ENCODE measurements at places on chromosomes 7 and 10.

DNA sequence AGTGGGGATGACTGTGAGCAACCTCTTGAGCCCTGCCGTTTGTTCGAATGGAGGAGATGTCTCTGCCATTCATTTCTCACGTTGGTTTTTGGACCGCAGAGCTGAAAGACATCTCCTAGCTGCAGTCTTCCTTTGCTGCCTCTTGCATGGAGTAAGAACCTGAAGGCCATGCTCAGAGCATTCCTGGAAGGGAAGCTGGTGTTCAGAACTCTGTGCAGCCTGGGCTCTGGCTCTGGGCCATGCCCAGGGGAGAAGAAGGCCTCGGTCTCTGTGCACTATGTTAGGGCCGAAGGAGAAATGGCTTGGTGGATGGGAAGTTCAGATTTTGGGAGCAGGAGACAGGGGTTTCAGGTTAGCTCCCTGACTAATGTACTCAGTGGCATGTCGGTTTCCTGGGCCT lies 22.9 kb downstream of the SFTPD start:
- no peak for DNase-seq

DNA sequence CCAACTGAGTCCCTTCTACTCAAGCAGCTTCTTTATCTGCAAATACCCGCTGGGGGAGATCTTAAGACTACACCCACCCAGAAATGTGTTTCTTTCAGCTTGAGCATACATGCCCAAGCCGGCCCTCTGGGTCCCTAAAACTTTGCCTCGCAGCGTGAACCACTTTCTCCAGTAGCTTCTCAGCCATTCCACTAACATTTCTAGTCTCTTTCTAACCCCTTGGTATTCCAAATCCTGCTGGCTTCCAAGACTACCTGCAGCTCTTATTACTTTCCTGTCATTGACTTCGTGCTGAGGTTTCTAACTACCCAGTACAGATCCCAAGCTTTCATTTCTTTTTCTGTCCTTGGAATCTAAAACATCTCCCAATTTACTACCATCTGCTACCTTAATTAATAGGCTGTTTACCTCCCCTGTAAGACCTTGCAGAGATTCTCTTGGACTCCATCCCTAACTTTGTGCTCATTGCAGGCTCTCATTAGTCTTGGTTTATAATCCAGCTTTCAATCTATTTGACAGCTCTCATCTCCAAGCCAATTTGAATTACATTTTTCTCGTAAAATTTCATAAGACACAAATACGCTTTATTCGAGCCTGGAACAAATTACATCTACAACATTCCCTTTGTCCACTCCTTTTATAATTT lies 153.6 kb downstream of the FGFR2 start:
- DNase-seq: no peak

GRCh38 chr10:73965890-73966768 lies 31.8 kb upstream of the VCL start:
- DNase-seq: peak; percentile 95

GRCh38 chr7:16512097-16512496 lies 14.5 kb upstream of the LRRC72 start:
- no peak for DNase-seq

DNA sequence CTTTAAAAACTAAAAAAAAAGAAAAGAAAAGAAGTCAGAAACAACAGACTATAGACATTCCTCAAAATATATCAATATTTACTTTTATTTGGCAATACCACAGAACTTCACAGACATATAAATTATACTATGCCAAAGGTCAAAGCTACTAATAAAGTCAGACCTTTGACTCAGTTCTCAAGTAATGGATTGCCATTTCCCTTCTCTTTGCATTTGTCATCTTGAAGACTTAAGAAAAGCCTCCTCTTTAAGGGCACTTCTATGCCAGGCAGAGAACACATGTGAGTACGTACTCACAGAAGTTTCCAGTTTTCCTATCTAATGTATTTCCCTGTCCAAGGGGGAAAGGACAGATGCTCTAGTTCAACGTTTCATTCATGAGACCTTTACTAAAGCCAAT lies 37.6 kb downstream of the TNPO3 start:
- DNase-seq: no peak

DNA sequence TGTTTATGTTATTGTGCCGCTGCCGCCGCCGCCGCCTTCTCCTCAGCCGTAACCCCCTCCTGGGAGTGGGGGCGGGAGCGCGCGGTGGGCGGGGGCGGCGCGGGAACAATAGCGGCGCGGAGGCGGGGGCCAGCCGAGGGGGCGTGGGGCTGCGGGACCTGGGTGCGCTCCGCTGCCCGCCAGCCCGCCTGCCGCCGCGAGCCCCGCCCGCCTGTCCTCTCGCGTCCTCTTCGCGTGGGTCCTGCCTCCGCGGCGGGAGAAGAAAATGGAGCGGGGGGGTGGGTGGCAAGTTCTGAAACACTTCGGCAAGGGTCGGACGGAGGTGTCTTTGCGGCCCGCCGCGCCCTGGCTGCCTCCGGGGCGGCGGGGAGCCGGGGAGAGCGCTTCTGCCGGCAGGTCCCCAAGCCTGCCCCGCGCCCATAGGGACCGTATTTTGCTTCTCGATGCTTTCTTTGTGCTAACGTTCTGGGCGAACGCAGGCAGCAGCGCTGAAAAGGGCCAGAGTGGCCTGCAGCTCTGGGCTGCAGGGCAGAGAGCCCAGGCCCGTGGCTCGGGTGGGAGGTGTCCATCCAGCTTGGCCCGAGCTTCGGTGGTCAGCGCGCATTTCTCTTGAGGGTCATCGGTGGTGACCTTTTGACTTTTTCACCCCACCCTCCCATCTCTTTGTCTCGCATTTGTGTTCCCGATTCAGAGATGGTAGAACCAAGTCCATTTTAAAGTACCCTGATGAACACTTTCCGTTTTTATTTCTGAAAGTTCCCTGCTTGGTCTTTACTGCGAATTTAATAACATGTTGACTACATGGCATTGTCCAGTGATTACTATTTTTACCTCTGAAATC lies 613 bp downstream of the MAPK8 start:
- DNase-seq: peak; percentile 80

- no peak for DNase-seq
Measured at GRCh38 chr7:157056957-157057902, 46.8 kb upstream of the MNX1 start.

DNA sequence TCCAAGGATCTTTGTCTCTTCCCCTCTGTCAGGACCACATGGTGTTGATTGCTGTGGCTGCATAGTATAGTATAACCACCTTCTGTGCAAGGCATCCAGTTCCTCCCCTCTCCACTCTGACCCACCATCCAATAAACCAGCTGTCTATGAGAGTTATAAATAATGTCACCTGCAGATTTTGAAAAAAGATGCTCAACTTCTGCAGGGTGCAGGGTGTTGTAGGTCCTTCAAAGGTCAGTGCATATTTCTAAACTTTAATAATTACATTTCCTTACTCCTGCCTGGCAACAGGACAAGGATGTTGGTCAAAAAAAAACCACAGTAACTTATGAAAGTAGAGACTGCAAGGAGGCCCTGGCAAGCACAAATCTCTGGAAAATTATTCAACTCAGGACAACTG lies 166.2 kb downstream of the PKD1L1 start:
- DNase-seq: no peak

DNA sequence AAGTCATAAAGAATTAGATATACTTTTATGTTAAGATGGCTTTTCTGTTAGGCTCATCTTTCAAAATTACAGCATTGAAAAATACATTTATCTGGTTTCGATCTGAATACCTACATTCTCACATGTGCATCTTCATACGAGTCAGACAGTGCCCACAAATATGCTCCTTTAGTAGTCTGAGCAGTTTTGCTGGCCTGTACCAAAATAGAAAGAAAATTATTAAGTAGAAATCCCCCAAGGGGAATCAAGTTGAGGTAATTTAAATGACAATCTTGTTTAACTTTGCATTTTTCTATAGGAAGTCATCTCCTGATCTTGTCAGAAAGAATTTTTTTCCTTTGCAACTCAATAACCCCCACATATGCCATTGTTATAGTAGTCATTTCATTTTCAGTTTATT lies 287.4 kb upstream of the SEMA3D start:
- DNase-seq: no peak

DNA sequence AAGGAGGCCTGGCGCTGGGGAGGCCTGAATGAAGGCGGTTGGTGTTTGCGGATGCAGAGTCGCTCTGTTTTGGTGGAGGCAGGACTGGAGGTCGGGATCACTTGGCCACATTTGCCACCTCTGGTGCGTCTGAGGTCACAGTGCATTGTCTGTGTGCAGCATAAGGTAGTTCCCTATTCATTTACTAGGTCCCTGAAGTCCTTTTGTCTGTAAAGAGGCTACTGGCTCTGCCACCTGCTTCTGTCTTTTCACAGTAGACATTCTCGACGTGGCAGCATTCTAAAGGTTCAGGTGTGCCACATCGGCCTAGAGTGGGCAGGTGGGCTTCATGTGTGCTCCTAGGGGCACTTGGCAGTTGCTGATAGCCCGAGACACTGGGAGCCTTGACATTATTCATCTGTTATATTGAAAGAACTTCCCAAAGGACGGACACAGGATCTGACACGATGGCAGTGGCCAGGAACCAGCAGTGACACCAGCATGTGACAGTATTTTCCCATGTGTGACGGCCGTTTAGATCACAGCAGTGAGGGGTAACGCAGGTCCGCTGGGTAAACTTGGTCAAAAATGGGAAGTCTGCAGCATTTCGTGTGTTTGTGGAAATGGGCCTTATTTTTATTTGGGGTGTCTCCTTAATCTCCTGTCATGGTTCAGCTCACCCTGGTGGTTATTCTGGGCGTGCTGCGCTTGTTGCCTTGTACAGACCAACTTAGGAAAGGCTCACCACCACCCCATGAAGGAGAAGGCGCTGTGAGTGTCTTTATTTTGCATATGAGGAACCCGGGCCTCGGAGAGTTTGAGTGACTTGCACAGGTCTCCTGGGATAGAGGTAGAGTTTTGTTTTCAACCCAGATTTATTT lies 5.9 kb downstream of the MGMT start:
- DNase-seq: peak; percentile 58

DNA sequence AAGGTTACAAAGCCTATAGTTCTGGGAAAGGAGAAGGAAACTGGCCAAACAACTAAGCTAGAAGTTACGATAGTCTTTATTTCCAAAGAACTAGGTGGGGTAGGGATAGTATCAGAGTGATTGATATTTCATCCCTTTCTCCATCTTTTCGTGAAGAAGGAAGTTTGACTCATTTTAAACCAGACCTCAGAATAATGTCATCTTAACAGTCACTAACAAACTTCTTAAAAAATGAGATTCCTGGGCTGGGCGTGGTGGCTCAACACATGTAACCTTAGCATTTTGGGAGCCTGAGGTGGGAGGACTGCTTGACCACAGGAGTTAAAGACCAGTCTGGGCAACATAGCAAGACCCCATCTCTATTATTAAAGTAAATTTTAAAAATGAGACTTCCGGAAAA lies 69.4 kb downstream of the ARL4A start:
- no peak for DNase-seq

GRCh38 chr10:46218921-46219320 lies 67.9 kb upstream of the ANTXRL start:
- DNase-seq: no peak

Data from coronary artery (tissue), 2 donors.